ENCODE measurements at places on chromosomes 16 and 17.

- no peak for DNase-seq
These were observed 169.7 kb upstream of the CDH5 start for GRCh38 chr16:66196770-66197169.

- DNase-seq, result no peak
These were observed 87.9 kb downstream of the CCDC182 start for GRCh38 chr17:57657211-57657610.

DNA sequence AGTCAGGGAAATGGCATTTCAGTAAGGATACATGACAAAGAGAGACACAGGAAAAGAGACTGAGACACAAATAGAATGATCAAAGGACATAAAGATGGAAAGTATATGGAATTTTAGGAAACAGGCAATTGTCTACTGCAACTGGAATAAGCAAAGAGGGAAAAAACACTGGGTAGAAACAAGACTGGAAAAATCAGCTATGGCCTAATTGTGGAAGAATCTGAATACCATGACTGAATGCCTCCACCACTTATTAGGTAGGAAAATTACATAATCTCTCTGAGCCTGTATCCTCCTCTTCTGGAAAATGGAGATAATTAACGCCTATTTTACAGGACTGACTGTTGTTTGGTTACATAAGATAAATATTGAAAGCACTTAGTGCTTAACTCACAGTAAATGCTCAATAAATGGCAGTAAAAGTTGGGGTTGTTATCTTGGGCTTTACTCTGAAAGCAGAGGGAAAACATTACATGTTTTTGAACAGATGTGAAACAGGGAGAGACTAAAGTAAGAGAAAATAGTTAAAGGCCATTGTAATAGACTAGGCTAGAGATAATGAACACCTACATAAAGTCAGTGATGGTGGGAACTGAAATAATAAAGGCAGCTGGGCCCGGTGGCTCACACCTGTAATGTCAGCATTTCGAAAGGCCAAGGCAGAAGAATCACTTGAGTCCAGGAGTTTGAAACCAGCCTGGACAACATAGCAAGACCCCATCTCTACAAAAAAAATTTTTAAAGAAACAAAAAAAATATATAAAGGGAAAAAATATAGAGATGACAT lies 63.5 kb upstream of the C17orf78 start:
- no peak for DNase-seq

DNA sequence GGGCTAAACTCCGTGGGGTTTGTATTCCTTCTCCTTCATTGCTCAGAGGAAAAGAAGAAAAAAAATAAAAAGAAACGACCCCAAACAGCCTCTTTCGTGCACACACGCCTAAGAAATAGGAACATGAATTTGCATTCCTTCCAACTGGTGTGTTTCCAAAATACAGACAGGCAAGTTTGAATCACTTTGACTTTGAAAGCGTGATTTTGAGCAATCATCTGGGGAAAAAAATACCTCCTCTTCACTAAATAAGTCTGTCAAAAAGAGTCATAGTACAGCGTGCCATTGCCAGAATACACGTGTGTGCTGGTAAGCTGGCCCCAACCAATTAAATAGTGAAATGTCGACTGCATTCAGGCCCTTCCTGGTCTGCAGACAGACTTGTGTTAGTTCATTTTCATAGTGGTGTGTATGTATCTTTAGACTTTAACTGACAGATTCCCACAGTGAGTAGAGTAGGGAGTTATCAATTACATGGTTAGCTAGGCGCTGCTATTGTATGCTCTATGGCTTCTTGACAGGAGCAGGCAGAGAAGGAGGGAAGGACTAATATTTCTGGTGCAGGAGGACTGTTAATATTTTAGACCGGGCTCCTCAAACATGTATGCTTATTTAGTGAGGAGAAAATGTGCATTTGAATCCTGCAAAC lies 618.3 kb downstream of the MAF start:
- DNase-seq, result no peak

GRCh38 chr17:10210151-10210574 lies 11.8 kb upstream of the GAS7 start:
- no peak for DNase-seq

- DNase-seq, result peak; percentile 67
These were observed 28.0 kb upstream of the MAF start for GRCh38 chr16:79628501-79628975.

Data from activated naive CD8-positive, alpha-beta T cell treated with anti-CD3 and anti-CD28 coated beads for 36 hours (primary cell).